ENCODE measurements at places on chromosomes 16 and 17.

- no peak for DNase-seq
Measured at GRCh38 chr16:3133844-3134243, 985 bp upstream of the ZNF213 start.

DNA sequence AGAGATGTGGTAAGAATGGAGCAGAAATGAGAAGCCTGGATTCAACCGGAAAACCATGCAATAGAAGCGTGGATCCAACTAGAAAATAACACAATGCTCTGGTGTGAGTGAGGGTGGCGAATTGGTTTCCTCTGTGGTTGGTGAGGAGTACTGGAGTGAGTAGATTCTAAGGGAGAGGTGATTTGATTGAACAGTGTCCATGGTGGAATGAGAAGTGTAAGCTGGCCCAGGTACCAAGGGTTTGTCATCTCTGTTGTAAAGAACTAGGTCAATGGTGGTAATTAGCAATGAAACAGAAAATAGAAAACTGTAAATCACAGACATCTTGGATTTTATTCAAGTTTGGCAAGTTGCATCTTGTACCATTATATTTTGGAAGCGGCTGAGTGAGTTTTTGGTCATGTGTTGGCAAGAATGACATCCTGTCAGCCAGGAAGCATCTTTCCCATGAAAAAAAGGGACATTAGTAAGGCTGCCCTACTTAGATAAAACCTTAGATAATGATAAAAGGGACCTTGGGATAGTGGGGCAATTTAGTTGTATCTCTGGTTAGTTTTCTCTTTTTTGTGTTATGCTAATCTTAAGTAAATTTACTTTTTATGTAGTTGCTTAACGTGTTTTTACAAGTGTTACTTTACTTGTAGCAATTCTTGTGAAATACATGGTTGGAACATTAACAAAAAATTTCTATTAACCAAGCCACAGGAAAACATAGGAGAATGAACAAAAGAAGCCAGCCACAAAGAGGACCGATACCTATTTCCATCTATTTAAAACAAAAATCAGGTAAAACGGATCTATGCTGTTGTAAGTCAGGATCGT lies 20.9 kb downstream of the HSD17B2 start:
- peak; percentile 62 for DNase-seq

- no peak for DNase-seq
Measured at GRCh38 chr16:67016681-67017420, 12.1 kb upstream of the CBFB start.

DNA sequence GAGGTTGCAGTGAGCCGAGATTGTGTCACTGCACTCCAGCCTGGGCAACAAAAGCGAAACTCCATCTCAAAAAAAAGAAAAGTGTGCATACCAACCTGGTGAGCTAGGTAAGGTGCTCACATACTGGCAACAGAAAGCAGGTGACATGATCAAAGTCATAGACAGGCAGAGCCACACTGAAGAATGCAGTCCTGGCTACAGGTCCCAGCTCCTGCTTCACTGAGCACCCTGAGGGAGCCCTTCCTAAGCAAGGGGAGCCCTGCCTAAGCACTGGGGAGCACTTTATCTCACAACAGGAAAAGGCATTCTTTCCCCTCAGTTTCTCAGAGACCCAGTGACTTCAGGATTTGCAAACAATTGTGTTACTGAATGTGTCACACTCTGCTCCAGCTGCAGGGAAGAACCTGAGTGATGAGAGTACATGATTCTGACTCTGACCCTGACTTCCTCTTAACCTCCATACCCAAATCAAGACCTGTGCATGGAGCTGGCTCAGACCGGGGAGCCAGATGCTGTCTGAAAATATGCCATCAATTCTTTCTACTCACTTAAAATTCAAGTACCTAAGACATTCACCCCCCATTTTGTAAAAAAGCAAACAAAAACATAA lies 40.5 kb downstream of the ANKRD11 start:
- DNase-seq: peak; percentile 29

DNA sequence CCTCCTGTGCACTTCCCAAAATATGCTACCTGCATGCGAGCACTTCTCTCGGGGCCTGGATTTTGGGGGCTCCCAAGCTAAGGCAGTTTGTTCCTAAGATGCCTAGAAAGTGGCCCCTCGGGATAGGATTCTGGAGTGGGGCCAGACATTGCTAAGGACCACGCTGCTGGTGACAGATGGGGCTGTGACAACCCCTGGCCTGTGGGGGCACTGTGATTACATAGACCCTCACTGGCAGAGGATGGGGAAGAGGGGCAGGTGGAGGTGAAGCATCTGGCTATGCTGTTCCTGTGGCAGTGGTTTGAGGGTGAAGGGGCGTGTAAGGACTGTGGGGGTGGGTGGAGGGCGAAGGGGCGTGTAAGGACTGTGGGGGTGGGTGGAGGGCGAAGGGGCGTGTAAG lies 128.4 kb downstream of the ENGASE start:
- no peak for DNase-seq

GRCh38 chr17:61160789-61161445 lies 238.7 kb upstream of the TBX2 start:
- DNase-seq: no peak

DNA sequence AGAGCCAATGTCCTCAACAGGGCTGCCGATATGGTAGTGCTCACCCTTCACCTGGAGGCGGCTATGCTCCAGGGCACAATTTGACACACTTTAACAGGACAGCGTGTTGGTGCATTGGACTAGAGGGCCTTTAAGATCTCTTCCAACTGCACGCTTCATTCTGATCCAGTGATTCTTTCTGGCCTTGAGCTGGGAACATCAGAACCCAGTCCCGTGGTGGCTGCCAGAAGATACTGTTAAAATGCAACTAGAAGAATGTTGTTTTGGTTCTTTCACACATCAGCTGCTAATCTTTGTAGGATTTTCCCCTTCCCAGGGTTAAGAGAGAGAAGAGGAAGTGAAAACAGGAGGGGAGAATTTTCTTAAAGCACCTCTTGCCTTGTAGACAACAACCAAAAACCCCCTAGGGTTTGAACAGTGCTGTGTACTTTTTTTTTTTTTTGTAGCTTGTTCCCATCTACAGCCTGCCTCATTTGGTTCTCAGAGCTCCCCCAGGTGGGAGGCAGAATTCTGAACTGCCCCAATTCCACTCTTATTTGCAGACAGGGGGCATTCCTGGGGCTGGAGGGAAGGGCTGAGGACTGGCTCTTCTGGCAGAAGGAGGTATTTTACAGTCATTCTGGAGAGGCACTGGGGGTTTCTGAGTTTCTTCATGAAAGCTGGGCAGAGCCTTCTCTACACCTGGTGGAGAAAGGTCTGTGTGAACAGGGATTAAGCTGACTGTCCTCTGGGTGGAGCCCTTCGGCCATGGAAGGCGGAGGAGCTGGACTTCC lies 32.4 kb downstream of the SMARCE1 start:
- DNase-seq: peak; percentile 71

DNA sequence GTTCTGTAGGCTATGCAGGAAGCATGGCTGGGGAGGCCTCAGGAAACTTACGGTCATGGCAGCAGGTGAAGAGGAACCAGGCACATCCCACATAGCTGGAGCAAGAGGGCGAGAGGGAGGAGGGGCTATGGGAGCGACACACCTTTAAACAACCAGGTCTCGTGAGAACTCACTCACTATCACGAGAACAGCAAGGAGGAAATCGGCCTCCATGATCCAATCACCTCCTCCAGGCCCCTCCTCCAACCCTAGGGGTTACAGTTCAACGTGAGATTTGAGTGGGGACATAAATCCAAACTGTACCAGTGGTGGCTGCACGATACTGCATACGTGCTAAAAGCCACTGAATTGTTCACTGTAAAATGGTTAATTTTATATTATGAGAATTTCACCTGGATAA lies 26.1 kb upstream of the ENPP7 start:
- DNase-seq: no peak

GRCh38 chr16:81693744-81694303 lies 85.3 kb upstream of the PLCG2 start:
- DNase-seq: no peak

GRCh38 chr17:72031219-72031884 lies 89.5 kb upstream of the SOX9 start:
- no peak for DNase-seq

- DNase-seq: no peak
Measured at GRCh38 chr17:39916918-39917317, 1.5 kb downstream of the GSDMB start.

GRCh38 chr16:47724115-47724785 lies 263.1 kb downstream of the PHKB start:
- DNase-seq: no peak
